ENCODE measurements at places on chromosomes 12 and 14.

GRCh38 chr14:68961781-68962584, 17.1 kb downstream of the ACTN1 start:
- no peak for DNase-seq

DNA sequence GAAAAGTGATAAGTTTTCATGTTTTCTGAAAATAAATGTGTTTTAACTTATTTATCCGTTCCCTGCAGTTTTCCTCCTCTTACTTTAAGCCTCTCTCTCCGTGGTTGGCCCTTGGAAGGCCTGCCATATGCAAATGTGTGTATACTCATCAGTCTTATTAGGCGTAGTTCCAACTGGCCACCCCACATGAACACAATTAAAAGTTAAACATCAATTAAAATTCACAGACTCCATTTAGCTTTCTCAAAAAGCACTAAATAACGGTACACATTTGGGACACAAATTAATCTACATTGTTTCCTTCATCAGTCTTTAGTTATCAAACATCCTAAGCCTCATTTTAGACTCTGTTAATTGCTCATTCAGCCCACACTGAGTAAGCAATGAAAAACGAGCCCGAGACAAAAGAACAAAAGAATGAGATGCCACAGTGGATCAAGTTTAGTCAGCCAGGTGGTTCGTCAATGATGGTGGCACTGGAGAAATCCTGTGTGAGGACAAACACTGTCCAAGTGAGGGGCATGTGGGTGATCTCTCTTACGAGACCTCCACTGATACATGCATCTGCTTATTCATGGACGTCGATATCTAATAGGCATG, 76.0 kb upstream of the TMCC3 start:
- no peak for DNase-seq

- peak; percentile 86 for DNase-seq
Measured at GRCh38 chr12:54958048-54958658, 26.4 kb downstream of the TESPA1 start.

- no peak for DNase-seq
Measured at GRCh38 chr12:103667125-103667524, 80.1 kb downstream of the STAB2 start.

- peak; percentile 21 for DNase-seq
Measured at GRCh38 chr12:101759396-101760047, 20.3 kb upstream of the SYCP3 start.

GRCh38 chr12:50005175-50005574, 20.1 kb downstream of the RACGAP1 start:
- DNase-seq = no peak

GRCh38 chr12:95548539-95549391, 2.5 kb downstream of the USP44 start:
- DNase-seq = peak; percentile 55
